Panc1 (cell line): ENCODE measurements at places on chromosomes 16 and 17.

- peaks cover 7% of the 10 kb centered on the region for H3K4me1 ChIP-seq
- no peaks in the 10 kb centered on the region for H3K27me3 ChIP-seq
- DNase-seq = no peak
- H3K27ac ChIP-seq = no peak overlapping the region
Measured at GRCh38 chr17:75592348-75593020, 4.9 kb downstream of the MYO15B start.

- peak; percentile 64 for DNase-seq
- H3K27ac ChIP-seq = peak within 1 kb of the TSS; percentile 92
- H3K27me3 ChIP-seq = no peaks in the 10 kb centered on the region
- H3K4me3 ChIP-seq = peak within 1 kb of the TSS; percentile 68
Measured at GRCh38 chr17:48830840-48831548, at the start of gene CALCOCO2. TSS of gene CALCOCO2 (plus strand) at chr17:48831035. CDS start at chr17:48841708, 10,673 bp downstream.

DNA sequence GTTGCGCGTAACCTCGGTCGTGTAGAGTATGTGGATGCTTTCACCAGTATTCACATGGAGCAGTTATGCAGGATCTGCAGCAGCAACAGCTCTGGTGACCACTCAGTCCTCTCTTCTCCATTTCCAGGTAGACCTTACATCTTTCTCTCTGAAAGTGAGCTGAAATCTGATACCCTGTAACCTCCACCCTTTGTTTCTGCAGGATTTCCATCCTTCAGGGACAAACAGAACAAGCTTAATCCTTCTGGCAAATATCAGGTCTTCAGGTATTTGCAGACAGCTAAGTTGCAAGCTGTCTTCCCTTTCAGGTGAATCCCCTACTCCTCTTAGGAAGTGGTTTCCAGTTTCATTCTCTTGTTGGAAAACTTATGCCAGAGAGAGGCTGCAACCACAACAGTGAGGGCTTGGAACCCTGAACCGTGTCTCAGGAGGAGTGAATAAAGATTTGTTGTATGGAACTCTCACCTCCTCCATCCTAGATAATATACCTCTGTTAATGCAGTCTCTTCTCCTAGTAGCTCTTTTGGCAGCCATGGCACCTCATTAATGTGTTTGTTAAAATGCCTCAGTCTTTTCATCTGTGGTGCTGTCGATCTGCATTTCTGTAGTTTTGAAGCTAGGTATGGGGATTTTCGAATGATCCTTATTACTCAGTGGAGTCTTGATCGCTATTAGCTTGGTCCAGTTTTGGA, 172.5 kb downstream of the PRKCA start:
- H3K4me3 ChIP-seq = no peak overlapping the region
- DNase-seq = no peak
- H3K36me3 ChIP-seq = no peaks in the 10 kb centered on the region
- H3K27me3 ChIP-seq = no peaks in the 10 kb centered on the region

GRCh38 chr16:67264277-67264676, 15.1 kb upstream of the PLEKHG4 start:
- H3K4me3 ChIP-seq = no peak overlapping the region
- no peaks in the 10 kb centered on the region for H3K36me3 ChIP-seq
- H3K27me3 ChIP-seq = no peaks in the 10 kb centered on the region
- DNase-seq = no peak
- H3K27ac ChIP-seq = no peak overlapping the region

GRCh38 chr16:72511171-72511570, 339.2 kb upstream of the PMFBP1 start:
- no peak for DNase-seq
- no peak overlapping the region for H3K27ac ChIP-seq
- no peaks in the 10 kb centered on the region for H3K36me3 ChIP-seq
- no peaks in the 10 kb centered on the region for H3K4me1 ChIP-seq

DNA sequence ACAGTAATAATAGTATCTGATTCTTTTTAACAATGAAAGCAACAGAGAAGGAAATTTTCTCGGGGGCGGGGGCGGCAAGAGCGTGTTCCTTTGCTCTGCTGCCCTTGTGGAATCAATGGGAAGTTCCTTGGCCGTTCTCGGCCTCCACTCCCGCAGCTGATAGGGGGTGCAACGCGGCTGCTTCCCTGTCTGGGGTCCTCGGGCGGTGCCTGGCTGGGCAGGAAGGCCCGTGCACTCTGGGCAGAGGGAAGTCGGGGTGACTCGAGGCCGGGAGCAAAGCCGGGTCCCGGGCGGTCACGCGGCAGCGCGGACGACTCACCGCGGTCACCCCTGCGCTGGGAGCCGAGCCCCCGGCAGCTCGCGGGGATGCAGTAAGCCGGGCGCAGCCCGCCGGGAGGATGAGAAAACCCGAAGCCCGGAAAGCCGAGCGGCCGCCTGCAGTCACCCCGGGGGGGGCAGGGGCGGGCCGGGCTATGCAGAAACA, 2.5 kb downstream of the TUBB3 start:
- peak overlapping the region; percentile 67 for H3K4me3 ChIP-seq
- DNase-seq = no peak
- H3K27ac ChIP-seq = peak overlapping the region; percentile 23; the same call in 1 of the 2 replicates
- H3K36me3 ChIP-seq = peaks cover 3% of the 10 kb centered on the region
- H3K4me1 ChIP-seq = peaks cover 6% of the 10 kb centered on the region
